ENCODE measurements at places on chromosomes 7 and 10.

- no peak for DNase-seq
Measured at GRCh38 chr10:75398200-75398691, 3.3 kb downstream of the ZNF503 start.

- no peak for DNase-seq
Measured at GRCh38 chr7:69889976-69890351, 291.7 kb downstream of the AUTS2 start.

DNA sequence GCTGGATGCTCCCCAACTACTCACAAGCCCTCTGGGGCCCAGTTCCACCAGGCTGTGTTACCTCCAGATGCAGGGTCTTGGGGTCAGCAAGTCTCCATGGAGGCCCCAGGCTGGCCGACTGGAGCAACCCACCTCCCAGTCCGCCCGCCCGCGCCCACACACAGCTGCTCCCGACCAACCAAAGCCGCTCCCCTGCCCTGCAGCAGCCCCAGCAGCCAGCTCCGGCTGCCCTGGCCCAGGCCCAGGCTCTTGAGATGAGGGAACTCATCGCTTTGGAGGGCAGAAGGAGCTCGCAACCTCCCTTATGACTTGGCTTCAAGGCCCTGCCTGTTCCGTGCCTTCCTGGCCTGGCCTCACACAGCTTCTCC lies 47.2 kb downstream of the LRRC20 start:
- no peak for DNase-seq

DNA sequence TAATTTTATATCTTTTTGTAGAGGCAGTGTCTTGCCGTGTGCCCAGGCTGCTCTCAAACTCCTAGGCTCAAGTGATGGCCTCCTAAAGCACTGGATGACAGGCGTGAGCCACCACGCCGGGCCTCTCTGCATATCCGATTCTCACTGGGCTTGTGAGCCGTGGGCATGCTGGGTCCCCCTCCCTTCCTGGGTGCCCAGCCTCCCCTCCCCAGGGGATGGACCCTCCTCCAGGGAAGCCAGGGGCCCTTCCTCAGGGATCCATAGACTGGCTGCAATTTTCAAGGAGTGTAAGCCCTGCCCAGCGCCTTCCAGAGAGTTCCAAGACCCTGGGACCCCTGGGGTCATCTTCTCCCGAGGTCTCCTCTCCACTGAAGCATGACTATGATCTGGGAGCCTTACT lies 23.7 kb upstream of the ELFN1 start:
- DNase-seq: no peak

- DNase-seq: no peak
Measured at GRCh38 chr10:2529945-2530344, 537.4 kb upstream of the PFKP start.

- no peak for DNase-seq
Measured at GRCh38 chr10:115379064-115379463, 285.9 kb downstream of the ATRNL1 start.

DNA sequence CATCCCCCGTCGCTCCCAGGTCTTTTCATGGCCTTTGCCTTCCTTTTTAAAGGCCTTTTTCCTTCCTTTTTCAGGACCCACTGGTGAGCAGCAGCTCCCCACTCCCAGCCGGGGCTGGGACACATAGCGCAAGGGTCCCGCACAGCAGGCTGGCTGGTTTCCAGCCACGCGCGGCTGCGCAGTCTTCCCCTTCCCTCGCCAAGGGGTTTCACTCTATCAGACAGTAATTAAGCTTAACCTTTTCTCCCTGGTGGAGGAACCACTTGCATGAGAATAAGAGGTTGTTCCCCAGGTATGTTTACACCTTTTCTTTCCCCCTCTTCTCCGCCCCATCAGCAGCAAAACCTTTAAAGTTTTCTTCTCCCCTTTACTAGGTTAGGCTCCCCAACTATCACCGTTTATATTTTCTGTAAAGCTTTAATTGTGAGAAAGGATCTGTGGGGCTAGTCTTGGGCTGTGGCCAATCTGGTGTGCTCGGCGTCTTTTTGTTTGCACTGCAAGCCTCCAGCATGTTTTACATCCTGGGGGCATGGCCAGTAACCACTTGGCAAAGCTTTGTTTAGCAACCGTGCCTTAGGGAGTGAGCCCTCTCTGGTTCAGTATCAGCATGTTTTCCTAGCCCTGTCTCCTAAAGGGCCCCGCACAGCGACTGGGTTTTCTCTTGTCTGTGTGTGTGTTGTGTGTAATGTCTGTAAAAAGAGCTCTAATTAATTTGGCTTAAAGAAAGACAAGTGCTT lies 219.6 kb downstream of the PHF14 start:
- DNase-seq: no peak

GRCh38 chr7:106848851-106849442 lies 16.1 kb upstream of the PIK3CG start:
- DNase-seq: peak; percentile 49

DNA sequence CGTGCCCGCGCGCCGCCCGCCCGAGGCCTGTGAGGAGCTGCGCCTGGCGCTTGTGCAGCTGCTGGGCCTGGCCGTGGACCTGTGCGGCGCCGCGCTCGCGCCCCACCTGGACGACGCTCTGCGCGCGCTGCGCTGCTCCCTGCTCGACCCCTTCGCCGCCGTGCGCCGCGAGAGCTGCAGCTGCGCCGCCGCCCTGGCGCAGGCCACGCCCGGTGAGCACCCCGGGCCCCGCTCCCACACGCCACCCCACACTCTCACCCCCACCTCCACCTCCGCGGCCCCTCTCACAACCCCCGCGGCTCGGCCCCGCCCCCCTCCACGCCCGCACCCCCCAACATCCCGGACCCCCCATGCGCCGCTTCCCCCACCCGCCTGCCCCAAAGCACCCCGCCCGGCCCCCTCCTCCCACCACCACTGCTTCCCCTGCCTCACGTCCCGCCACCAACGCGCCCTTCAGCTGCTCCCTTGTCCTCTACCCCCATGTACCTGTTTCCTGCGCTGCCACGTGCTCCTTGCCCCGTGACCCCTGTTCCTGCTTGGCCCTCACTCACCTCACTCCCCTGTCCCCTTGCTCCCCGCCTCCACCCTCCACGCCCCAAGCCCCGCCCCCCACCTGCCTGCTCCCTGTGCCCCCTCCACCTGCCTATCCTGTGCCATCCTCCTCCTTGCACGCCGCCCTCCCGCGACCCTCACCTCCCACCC lies at the start of gene PRKAR1B:
PRKAR1B (minus strand) TSS at position 178 of the 702 bp plus-strand sequence. CDS start 15,776 bp downstream, outside the sequence.
- no peak for DNase-seq

DNA sequence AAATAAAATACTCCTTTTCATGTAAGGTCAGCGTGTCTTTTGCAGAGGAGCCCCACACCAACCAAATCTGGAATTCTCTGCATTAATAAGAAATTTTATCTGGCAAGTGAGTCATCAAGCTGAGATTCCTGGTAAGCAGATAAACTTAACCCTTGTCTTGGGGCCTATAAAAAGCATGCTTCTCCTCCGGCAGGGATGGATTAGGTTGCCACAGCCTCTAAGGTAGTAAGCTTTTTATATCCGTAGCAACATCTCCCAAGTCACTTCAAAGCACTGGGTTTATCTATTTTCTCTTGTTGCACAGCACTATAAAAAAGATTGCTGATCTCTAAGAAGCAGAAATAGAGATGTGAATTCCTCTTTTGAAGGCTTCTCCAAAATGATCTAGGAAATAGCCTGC lies 202.8 kb upstream of the NOBOX start:
- DNase-seq: no peak

GRCh38 chr7:14236834-14237233 lies 247.4 kb upstream of the ETV1 start:
- DNase-seq: no peak

GRCh38 chr10:86955501-86956194 lies 1.8 kb downstream of the MMRN2 start:
- DNase-seq: no peak

GRCh38 chr10:73218431-73219191 lies 28.4 kb downstream of the DNAJC9 start:
- DNase-seq: no peak

DNA sequence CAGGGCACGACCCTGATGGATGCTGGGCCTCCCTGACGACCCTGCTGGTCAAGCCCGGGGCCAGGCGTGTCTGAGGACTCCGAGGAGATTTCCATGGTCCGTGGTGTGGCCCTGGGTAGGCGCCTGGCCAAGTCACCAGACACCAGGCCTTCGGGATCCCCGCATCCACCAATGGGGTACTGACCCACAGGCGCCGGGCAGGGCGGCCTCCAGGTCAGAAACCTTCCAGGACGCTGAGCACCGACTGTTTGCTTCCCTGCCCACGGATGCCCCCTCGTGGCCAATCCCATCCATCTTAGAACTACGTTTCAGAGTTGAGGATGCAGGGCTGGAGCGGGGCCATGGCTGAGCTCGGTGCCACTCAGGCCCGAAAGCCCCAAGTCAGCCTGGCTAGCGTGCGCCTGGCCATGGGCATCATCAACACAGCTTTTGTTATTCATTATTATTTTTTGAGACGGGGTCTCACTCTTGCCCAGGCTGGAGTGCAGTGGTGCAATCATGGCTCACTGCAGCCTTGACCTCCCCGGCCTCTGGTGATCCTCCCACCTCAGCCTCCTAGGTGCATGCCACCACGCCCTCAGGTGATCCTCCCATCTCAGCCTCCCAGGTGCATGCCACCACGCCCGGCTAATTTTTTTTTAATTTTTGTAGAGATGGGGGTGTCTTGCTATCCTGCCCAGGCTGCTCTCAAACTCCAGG lies 7.1 kb upstream of the AMZ1 start:
- no peak for DNase-seq

DNA sequence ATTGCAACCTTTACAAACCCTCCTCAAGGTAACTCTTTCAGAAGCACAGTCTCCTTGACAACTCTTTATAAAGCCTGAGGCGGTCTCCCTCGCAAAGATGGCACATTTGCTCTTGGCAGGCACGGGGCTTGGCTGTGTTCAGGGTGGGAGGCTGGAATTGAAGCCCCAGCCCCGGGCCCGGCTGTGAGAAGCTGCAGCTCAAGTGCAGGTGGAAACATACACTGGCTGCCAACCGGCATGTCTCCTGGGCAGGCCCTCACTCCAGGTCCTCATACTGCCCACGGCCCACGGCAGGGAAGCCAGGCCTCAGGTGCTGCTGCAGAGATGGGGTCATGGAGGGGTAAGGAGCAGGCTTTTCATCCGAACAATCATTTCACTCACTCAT lies 194.5 kb downstream of the TCERG1L start:
- no peak for DNase-seq

DNA sequence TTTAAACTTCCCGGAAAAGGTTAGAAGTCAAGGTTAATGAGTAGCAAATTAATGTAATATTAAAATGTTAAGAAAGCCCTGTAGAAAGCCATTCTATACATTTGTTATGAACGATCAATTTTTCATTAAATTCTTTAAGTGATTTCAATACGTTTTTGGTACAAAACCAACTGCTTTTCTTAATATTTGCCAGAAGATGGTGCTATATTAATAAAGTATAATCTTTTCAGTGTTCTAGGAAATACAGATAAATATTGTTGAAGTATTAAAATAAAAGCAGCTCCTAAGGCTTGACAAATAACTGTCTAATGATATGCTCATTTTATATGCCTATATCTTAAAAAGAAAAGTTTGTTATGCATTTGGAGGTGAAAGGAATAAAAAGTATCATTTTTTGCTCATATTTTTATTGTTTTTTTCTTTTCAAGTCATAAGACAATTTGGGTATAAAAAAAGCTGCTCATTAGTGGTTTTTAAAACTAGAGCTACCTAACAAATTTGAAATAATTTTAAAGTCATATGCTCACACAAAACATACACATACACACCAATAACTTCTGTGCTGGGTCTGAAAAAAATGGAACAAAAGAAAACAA lies 130.3 kb upstream of the POT1 start:
- no peak for DNase-seq

- no peak for DNase-seq
Measured at GRCh38 chr7:155814316-155815276, 2.3 kb upstream of the SHH start.

DNA sequence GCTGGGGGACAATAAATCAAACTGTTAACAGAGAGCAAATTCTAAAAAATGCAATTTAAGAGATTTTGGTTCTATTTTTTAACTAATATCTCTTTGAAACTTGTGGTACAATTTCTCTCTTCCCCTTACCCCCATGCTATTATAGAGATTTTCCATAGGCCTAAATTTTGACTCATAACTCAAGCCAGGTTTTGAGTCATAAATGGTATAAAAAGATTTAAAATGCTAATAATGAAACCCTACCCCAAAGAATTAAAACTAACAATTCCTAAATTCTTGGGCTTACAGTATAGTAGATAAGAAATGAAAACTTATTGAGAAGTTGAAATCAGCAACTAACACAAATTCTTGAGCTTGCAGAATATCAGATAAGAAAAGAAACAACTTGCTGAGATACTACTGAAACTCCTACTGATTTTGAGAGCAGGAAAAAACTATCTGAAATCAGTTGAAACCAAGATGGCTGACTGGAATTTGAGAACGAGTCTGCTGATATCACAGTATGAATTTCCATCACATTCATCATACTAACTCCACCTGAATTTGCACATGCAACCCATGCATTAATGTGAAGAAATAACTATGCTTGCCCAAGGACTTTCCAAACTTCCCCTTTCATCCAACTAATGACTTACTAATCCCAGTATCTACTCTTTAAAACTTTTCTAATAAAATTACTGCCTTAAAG lies 36.3 kb downstream of the POT1 start:
- DNase-seq: no peak

DNA sequence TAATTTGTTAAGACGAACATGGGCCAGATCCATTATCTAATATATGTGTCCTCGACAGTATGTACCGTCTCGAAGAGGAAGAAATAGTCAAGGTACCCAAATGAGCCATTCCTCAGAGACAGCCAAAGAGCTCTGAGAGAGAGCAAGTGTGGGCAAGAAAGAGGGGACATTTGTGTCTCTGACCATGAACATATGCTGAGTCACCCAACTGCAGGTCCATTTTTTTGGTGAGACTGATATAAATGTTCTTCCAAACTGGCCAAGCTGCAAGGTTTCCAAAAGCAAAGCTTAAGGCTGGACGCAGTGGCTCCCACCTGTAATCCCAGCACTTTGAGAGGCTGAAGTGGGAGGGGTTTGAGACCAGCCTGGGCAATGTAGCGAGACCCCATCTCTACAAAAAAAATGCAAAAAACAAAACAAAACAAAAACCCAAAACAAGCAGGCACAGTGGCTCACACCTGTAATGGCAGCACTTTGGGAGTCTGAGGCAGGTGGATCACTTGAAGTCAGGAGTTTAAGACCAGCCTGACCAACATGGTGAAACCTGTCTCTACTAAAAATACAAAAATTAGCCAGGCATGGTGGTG lies 26.0 kb upstream of the ATXN7L1 start:
- DNase-seq: no peak

DNA sequence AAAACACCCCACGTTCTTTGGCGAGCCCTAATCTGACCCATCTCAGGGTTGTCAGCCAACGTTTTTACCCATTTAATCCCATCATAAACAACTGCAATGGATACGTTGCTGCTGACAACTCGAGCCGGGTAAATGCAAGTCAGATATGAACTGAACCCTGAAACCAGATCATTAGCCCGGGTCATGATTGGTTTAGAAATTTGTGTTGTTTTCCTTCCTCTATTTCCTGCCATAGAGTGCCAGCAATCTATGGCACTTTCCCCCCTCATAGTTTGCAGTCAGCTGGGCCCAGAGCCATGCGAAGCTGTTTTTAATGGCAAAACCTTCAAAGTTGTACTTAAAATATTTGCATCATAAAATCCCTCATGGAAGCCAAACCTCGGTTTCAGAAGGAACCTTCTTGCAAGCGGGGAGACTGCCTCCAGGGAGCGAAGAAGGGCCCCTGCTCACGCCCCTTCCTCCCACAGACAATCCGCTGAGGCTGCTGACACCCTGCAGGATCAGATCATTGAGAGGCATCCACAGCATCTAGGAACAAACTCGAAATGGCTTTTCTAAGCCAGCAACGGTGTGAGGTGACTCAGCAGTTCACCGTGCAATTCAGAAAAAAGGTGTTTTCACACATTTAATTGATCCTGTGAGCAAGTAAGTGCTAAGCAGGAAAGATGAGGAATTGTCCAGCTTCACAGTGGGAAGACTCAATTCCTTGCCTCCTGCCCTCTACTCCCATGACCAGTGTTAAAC lies 710.1 kb downstream of the PARD3 start:
- no peak for DNase-seq
